ENCODE measurements at places on chromosomes 11 and 22. TPM values are rescaled to one million over a fixed set of nuclear protein-coding genes. Genes with fewer than 3 reads are reported as not detected.

DNA sequence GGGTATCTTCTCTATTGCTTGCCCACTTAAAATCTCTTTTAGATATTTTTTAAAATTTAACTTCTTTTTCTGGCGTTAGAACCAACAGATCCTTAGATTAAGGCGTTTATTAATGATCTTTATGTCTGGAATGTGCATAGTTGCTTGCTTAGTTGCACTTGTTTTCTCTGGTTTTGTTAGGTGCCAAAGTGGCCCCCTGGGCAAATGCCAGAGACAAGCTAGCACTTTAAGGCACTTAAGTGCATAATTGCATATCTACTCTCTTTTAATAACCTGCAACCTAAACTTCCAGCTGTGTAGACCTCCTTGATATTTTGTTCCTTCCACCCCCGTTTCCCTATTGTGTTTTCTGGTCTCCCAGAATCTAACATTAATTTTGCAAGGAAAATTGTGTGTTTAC, 3.3 kb downstream of the RBM4 start:
- no peak for DNase-seq

IGLL1 gene
- total RNA-seq: not detected

- DNase-seq: peak; percentile 69
Measured at GRCh38 chr11:44556735-44557409, 8.6 kb upstream of the CD82 start.

GRCh38 chr11:112511911-112512310, 251.3 kb upstream of the PLET1 start:
- no peak for DNase-seq

DNA sequence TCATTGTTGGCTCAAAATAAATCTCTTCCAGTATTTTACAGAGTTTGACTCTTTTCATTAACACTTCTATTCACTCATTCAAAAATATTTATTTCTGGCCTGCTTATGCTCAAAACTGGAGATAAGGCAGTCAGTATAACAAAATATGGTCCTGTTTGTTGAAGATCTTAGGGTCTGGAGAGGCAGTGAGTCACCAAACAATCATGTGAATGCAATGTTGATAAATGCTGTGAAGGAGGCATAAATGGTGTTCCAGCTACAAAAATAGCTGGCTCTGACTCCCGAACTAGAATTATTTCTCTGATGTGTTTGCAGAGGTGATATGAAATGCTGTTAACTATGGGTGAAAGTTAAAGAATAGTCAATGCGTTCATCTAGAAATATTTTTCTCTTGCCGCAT, 390.6 kb downstream of the AASDHPPT start:
- DNase-seq: peak; percentile 65

GRCh38 chr22:17738386-17739128, 35.7 kb downstream of the BID start:
- DNase-seq: no peak

DNA sequence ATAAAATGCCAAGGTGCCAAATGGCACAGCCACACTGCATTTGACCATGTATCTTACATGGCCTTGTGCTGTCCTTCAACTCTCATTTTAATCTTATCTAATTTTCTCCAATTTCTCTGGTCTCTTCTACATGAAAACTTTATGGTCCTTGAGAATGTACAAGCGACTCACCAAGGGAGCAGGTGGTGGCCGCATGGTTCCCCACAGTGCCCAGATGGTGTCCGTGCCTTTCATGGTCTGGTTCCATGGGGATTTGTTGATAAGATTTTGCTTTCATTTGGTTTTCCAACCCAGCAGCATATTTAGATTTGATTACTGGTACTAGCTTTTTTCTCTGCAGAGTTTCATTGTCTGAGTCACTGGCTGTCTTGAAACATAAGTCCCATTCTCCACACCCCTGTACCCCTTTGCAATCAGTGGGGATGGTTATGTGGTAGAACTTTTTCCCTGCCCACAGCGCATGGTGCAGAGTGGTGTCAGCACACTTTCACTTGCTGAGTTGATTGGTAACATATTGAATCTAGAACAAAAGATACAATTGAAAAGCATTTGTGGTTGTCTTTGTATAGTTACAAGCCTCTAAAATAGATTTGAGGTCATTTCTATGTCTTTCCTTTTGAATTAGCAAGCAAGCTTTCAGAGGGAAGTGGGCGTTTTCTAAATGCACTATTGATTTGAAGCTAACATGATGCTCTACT, 24.1 kb downstream of the ZNRF3 start:
- DNase-seq: no peak

MIAT gene
- total RNA-seq: 0.02 TPM

ACR gene
- total RNA-seq: not detected

DNA sequence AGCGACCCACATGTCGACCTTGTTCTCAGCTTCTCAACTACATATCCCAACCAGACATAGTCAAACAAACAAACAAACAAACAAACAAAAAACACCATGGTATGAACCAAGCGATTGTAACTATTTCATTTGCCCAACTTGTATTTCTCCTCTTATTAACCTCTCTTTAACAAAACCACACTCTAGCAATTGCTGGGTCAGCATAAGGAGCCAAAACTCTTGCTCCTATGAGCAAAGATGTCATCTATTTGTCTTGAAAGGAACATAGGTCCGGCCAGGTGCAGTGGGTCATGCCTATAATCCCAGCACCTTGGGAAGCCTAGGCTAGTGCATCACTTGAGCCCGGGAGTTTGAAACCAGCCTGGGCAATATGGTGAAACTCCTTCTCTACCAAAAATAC, 145.6 kb downstream of the WT1 start:
- no peak for DNase-seq

DNA sequence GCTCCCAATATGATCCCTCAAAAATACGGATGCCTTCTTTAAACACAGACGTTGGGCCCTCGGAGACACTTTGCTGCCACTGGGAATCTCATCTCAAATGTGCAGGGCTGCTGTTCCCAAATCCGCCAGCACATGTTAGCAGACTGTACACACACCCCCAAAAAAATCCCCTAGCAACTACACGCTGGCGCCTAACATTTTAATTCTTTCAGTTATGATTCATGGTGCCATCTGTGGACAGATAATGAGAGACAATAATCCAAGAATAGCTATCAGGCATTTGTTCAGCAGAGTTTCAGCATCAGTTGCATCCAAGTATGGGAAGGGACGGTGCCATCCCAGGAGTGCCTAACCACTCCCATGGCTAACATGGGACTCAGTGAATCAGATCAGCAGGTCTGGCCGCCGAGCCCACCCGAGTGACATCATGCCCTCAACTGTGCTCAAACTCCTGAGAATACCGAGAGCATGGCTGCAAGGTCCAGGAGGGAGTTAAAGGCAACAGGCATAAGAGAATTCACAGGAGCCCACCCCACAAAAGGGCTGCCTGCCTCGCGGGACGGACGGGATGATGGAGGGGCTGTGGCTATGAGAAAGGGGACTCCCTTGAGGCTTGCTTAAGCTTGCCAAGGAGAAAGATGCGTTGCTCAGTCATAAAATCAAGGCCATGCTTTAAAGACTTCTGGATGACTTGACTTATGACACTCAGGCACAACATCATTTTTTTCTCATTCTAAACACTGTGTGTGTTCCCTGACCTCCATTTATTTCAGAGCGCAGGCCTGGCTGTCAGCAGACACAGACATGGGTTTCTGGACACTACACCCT, 337.0 kb downstream of the SHANK2 start:
- no peak for DNase-seq

DNA sequence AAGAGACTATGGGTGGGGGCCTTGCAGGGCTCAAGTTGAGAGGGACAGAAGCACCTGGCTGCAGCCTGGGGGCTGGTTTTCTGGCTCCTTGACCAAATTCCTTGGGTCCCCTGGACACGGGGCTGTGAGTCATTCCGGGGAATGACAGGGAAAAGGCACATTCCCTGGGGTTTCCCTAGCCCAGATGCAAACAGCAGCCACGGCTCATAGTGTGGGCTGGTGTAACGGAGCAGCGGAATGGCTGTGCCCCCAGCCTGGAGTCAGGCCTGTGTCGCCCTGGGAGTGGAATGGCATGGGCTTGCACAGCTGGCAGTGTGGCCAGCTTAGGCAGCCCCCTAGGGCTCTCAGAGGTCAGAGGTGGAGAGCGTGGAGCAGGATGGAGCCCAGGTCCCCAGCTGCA, 77.6 kb upstream of the KCNQ1OT1 start:
- DNase-seq: peak; percentile 83

CLMP gene
- 27.6 TPM for total RNA-seq

OR8G5 gene
- not detected for total RNA-seq

MIOX gene
- not detected for total RNA-seq

SLC6A5 gene
- not detected for total RNA-seq

Measured in M059J (cell line).